ENCODE measurements at places on chromosomes 5 and 9.

GRCh38 chr9:24245988-24246387 is 299.7 kb downstream of the IZUMO3 start:
- no peak for DNase-seq

- no peak for DNase-seq
Measured at GRCh38 chr5:96318569-96319110, 114.4 kb downstream of the PCSK1 start.

DNA sequence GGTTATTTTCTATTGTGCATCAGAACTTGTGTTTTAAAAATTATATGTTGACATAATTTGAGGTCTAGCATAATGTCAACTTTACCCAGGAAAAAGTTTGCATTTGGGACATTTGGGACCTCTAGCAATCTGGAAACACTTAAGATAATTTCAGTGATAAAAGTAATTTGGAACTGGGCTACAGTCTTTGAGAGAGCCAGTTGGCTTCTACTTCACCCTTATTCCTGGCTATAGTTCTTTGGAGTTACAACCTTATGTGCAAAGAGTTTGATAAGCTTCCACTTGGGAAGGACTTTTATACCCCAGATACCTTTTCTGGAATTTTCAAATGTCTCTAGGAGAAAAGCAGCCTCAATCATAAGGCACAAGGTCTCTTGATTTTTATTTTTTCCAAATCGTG is 139.3 kb downstream of the ARRDC3 start:
- DNase-seq: no peak

DNA sequence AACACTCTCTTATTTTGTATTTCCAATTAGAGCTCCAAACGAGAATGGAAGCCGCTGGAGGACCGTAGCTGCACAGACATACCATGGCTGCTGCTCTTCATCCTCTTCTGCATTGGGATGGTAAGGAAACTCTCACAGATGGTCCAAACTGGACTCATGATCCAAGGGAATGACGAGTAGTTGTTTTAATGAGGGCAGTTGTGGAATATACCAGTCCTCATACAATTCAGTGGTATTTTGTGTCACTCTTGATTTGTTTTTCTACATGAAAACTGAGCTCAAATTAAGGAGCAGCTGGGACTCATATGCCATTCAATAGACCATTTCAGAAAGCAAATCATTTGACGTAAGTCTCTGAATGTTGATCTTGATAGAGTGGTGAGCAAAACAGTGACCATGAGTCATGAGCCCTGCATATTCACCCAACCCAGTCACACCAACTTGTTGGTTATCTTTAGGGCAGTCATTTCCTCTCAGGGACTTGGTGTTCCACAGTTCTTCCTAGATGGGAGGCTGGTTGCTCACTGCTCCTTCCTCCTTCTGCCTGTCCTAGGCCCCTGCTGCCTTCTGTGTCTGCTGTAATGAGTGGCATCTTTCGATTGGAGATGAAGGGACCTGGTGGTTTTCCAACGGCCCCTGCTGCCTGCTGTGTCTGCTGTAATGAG is 54.9 kb downstream of the SLC44A1 start:
- DNase-seq: no peak

- no peak for DNase-seq
Measured at GRCh38 chr9:1759009-1759408, 256.1 kb upstream of the SMARCA2 start.

GRCh38 chr5:125205601-125206225 is 459.3 kb upstream of the ZNF608 start:
- no peak for DNase-seq
